ENCODE measurements at places on chromosomes 16 and 17.

DNA sequence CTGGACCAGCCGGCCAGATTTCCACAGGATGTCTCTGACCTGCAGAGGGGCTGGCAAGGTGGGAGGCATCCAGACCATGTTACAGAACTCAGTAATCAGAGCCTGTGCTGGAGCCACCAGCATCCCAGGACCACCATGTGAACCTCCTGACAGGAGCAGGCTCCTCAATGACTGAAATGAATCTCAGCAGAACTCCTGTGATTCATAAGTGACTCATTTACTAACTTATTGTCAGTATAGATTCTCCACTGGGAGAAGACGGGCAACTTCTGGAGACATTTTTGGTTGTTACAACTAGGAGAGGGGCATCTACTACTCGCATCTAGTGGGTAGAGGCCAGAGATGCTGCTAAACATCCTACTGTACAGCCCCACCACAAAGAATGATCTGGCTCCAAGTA, 3.1 kb upstream of the WWOX start:
- no peak for DNase-seq

- no peak for DNase-seq
Measured at GRCh38 chr17:28969706-28970393, 18.5 kb upstream of the PHF12 start.

DNA sequence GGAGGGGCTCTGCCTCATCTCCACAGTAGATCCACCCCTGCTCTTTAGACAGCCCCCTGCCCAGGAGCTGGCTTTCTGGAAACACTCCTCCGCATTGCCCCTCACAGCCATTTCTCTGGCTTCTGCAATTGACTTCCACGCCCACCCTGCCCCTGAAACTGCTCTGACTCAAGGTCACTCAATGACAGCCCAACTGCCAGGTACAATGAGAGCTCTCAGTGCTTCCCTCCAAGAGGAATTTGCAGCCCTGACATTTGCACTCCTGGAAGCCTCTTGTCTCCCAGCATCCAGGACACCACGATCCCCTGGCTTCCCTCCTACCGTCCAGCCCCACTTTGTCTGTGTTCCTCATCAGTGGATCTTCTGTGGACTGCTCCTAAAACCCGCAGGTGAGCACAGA, 421.5 kb downstream of the SOX9 start:
- DNase-seq: no peak

DNA sequence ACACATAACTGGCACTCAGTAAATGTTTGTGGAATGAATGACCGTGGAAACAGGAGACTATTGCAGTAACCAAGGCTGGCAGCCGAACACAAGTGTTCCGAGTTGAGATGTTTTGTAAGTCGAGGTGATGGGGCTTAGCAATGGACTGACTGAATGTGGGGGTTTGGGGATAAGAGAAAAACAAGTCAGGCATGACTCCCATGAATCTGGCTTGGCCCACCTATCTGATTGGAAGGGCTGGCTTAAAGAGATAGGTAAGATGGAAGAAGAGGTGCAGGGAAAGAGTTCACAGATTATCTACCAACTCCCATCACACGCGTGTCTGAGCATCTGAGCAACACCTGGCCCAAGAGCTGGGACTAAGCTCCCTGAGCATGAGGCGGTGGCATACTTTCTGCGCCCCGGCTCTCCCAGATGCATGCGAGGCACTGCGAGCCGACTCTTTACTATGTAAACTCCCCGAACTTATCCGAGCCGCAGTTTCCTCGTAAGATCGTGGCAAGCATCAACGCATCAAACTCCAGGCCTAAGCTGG, 539 bp downstream of the IFT20 start:
- no peak for DNase-seq

DNA sequence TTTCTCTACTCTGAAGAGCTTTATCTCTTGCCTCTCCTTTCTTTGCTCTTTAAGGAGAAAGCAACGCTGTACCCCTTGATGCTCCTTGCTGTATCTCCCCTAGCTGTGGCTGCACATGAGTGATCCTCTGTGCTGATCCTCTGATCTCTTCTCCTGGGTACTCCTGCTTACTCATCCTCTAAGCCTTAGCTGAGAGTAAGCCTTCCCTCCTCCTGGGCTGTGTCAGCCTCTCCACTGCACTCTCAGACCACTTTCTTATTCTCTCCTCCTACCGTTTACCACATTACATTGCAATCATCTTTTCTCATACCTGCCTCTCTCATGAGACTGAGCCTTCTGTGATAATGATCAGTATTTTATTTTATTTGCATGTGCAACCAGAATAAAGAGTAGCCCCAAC, 25.1 kb downstream of the SOX9 start:
- DNase-seq: no peak

GRCh38 chr17:80847496-80848230, 144.0 kb upstream of the CHMP6 start:
- DNase-seq: no peak

- DNase-seq: no peak
Measured at GRCh38 chr16:85355515-85355837, 243.2 kb upstream of the CIBAR2 start.

- no peak for DNase-seq
Measured at GRCh38 chr17:57513569-57513968, 231.5 kb downstream of the CCDC182 start.

DNA sequence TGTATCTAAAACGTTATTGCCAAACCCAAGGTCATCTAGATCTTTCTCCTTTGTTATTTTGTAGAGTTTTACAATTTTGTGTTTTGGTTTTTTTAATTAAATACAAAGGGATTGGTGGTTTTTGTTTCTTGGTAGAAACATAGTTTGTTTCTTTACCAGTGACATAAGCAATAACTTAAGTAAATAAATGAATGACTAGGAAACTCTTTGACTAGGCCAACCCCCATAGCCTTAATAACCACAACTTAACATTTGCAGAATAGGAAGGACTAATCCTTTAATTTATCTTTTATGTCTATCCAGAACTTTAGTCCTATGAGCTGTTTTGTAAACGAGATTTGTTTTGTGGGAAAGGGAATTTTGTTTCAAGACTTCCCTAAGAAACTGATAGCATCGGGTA, 162.5 kb downstream of the PRKCA start:
- no peak for DNase-seq

GRCh38 chr17:47604598-47604927, 45.2 kb upstream of the KPNB1 start:
- DNase-seq: peak; percentile 94

DNA sequence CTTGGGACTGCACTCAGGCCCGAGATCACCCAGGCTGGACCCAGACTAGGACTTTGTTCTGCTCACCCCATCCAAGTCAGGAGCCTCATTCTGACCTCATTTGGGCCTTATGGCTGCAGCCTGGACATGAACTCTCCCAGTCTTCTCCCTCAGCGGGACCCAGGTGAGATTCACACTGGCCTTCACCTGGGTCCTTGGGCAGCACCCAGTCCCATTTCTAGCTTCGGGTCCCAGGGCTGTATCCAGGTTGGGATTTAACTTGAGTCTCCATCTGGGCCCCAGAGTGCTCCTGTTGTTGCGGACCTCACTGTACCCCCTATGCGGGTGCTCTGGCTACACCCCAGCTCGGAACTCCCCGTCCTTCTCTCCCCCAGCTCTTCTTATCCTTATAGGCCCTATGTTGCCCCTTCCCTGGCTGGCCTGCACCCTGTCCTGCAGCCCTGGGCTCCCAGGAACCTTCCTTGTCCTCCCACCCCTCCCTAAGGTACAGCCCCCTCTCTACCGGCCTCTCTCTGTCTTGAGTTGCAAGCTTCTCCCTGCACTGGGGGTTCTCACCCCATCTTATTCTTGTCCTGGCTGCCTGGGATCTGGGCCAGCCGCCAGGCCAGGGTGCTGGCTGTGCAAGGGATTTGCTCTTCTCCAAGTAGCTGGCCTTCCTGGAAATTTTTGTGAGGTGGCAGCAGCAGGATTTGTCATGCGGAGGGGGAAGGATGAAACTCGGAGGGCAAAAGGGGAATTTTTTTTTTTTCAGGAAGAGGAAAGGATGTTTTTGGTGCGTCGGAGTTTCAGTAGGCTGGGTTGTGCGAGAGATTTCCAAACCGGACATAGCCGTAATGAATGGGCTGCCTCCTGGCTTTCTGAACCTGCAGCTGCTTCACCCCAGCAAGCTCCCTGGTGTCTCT, 904 bp downstream of the MAP2K3 start:
- no peak for DNase-seq

- DNase-seq: no peak
Measured at GRCh38 chr16:27199736-27200135, 3.6 kb upstream of the KDM8 start.

DNA sequence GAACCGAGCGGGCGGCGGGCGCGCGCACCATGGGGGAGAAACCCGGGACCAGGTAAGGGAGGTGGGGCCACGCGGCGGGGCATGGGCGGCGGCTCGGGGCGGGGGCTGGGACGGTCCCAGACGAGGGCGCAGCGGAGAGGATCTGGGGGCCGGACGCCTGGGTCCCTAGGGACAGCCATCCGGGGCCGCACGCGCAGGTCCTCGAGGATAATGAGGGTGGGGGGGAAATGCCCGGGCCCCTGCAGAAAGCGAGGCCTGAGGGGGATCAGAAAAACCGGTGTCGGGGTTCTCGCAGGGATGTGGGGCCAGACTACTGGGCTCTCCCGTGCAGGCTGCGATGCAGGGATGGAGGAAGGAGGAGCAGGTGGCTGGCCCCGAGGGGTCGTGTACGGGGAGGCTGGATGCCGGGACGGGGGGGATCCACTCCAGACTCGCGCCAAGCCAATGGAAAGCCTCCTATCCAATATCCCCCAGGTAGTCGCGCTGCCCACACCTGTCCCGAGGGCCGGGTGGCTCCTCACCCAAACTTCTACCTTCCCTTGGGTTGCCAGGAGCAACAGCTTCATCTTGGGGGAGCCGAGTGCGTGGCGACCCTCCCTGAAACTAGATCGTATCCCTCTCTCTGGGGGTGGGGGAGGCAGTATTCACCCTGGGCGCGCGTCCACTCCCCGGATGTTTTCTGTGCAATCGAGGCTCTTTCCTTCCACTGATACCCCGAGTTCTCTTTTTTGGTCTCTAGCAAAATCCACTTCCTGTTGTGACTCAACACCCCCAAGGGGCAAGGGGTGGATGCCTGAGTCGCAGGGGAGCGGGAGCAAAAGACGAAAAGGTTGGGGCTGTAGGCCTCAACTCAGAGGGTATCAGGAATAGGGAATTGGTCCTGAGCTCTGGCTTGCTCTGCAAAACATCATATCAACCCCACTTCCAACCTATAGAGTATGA, 532 bp downstream of the ARRB2 start:
- DNase-seq: peak; percentile 22

- no peak for DNase-seq
Measured at GRCh38 chr16:74521691-74522090, 85.2 kb downstream of the GLG1 start.

DNA sequence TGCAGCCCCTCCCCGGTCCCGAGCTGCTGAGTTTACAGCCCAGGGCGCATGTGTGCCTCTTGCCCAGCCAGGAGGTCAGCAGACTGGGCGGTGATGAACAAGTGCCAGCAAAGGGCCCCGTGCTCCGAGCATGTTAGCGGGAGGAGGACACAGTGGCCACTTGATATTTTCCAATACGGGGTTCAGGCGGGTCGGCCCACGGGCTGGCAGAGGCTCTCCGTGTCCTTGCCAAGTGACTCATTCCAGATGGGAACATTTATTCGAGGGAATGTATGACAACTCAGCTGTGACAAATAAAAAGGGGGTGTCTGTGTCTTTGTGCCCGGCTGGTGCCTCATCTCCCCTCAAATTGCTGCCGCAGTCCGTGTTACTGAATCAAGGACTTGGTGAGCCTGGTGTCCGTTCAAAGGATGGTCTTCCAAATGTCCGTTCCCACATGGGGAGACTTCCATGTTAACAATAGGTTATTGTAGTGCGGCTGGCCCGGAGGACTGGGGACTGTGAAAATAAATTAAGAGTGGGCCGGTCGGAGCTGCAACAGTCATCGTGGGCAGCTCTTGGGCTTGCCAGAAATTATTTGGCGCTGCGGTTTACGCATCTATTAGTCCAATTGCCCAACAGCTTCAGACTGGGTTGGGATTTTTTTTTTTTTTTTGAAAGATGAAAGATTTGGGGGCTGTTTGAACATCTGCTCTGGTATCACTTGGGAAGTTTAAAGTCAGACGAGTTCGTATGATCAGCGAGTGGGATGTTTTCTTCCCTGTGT, 174.0 kb upstream of the CIBAR2 start:
- no peak for DNase-seq

DNA sequence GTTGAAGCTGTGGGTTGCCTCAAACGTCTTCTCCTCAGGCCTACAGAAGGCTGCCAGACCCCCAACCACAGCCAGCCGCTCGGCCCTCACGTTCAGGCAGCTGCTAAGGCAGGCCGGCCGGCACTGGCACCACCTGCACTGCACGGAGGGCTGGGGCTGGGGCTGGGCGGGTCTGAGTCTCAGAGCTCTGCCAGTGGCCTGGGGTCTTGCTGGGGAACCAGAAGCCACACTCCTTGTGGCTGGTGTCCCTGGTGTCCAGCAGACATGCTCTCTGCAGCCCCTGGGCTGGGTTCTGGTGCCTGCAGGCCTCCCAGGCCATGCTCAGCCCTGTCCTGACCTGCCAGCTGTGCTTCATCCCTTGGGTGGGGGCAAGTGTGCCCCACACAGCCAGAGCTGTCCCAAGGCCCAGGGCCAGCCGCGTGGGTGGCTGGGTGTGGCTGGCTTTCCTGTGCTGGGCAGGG, 42.0 kb downstream of the BAHCC1 start:
- no peak for DNase-seq

- DNase-seq: no peak
Measured at GRCh38 chr17:4180791-4181190, 37.8 kb downstream of the CYB5D2 start.

- DNase-seq: no peak
Measured at GRCh38 chr16:89402962-89403361, 87.4 kb downstream of the ANKRD11 start.

GRCh38 chr16:81469183-81469677, 24.6 kb downstream of the CMIP start:
- DNase-seq: no peak

DNA sequence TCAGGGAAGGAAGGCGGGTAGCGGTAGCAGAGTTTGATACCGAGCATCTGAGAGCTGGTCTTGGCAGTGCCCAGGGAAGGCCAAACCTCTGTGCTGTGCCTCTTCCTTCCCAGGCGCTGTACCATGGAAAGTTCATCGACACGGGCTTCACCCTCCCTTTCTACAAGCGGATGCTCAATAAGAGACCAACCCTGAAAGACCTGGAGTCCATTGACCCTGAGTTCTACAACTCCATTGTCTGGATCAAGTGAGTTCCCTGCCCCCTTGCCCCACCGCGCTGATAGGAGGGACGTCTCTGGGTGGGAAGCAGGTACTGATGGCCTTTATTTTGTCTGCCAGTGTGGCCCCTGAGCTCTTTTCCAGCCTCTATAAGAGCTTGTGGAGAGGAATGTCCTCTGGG, 15.4 kb upstream of the CLEC18A start:
- DNase-seq: no peak

GRCh38 chr17:76867578-76868175, 527 bp upstream of the MGAT5B start:
- no peak for DNase-seq

- no peak for DNase-seq
Measured at GRCh38 chr16:30439720-30440348, 5.8 kb downstream of the SEPHS2 start.

- peak; percentile 85 for DNase-seq
Measured at GRCh38 chr17:43398724-43399595, at the start of gene ARL4D. Gene ARL4D, plus strand, starts transcription at chr17:43398993. Its CDS starts 740 bp downstream, at chr17:43399733.

DNA sequence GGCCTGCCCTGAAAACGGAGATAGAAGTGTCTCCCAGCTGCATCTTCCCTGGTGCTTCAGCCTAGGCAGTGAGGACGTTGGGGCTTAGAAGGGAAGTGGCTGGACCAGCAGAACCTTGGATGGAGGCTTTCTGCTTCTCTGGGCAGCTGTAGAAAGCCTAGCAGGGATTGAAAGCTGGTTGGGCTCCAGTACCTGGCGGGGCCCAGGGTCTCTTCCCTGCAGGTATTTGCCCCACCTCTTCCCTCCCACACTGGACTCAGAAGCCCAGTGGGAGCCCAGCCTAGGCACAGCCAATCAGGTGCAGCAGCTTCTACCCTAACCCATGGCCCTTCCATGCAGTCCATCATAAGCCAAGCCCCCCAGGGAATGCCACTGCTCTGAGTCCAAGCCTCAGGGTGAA, 190.3 kb upstream of the IRX6 start:
- DNase-seq: no peak

All from NCI-H2081 (cell line).